Stimulated activated CD4-positive, alpha-beta T cell treated with anti-CD3 and anti-CD28 coated beads, TNF-alpha, amount 100 ng/mL, for 24 hours (primary cell): ENCODE measurements at places on chromosomes 1 and 21.

DNA sequence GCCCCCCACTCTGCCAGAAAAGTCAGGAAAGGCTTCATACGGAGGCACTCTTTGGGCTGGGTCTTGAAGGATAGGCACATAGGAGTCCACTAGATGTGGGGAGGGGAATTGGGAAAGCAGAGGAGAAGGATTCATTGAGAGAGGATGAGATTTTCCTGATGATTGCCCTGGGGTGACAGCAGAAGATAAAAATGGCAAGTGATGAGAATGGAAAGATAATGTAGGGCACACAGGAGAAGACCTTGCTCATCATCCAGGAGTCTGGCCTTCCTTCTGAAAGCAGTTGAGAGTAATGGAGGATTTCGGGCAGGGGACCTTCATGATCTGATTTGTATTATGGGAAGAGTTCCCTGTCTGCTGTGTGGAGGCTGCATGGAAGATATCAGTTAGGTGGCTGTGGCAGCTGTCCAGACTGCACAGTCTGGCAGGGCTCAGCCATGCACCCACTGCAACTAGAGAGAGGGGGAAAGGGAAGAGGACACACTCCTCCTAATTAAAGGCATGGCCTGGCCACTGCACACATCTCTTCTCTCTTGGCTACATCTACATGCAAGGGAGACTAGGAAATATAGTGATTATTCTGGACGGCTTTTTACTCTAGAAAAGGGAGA lies 9.6 kb upstream of the FABP3 start:
- no peak for DNase-seq

- no peak for DNase-seq
Observed at GRCh38 chr1:2542246-2542915, 12.3 kb upstream of the HES5 start.

- no peak for DNase-seq
Observed at GRCh38 chr1:151992303-151993083, 1.2 kb downstream of the S100A10 start.

DNA sequence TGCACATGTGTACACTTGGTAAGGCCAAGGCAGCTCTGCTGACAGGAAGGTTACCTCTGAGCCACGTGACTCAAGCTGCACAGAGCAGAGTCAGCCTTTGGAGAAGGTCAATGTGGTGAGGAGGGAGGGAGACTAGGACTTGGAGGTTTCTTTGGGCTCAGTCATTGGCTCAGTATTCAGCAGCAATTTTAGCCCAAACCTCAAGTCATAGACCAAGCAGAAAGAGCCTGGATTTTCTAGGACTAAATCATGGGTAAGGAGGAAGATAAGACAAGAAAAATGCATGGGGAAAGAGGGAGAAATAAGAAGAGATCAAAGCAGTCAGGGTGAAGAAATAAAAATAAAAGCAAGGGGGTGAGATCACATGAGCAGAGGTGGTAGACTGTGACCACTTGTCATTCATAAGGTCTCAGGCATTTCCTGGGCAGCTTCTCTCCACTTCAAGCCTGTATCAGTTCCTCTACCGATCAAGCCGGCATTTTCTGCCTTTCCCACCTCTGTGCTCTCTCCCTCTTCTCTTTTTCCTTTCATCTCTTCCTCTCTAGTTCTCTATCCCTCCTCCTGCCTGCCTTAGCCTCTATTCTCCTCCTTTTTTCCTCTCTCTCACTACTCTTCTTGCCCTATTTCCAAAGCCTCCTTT lies 51.7 kb upstream of the DUSP10 start:
- no peak for DNase-seq

GRCh38 chr1:8794605-8795004 lies 22.8 kb downstream of the RERE start:
- DNase-seq = no peak

DNA sequence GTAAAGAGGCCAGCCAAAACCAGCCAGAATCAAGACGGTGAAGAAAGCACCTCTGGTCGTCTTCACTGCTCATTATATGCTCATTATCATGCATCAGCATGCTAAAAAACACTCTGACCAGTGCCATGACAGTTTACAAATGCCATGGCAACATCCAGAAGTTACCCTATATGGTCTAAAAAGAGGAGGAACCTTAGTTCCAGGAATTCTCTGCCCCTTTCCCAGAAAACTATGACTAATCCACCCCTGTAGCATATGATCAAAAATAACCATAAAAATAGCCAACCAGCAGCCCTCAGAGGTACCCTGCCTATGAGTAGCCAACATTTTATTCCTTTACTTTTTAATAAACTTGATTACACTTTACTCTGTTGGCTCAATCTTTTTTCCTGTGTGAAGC lies 34.2 kb upstream of the PBX1 start:
- no peak for DNase-seq

- no peak for DNase-seq
Observed at GRCh38 chr1:186375929-186376319, 286 bp downstream of the ODR4 start.

DNA sequence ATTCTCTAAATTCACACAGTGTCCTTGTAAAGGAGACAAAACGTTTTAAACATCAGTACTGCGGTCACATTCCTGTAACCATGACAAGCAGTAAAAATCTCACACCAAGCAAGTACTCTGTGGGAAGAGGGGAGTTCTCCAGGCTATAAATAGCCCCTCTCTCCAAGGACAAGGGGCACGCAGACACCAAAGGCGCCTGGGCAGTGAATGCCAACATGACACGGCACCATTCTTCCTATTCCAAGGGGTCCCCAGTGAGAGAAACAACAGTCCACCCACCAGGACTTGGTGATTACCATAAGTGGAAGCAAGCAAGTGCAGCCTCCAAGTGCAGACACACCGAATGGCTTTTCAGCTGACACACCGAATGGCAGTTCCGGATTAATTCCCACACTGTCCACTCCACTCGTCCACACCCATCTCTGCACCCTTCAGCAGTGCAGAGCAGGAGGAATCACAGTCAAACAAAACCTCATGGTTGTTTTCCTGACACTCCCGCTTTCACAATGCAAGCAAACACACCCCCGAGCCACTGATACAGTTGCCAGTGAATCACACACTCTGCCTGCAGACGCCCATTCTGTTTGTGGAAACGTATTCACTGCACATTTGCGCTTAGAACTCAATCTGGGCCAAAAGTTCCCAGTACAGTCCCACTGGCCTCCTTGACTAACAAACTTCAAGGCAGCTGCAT lies 1.8 kb downstream of the PTTG1IP start:
- no peak for DNase-seq

DNA sequence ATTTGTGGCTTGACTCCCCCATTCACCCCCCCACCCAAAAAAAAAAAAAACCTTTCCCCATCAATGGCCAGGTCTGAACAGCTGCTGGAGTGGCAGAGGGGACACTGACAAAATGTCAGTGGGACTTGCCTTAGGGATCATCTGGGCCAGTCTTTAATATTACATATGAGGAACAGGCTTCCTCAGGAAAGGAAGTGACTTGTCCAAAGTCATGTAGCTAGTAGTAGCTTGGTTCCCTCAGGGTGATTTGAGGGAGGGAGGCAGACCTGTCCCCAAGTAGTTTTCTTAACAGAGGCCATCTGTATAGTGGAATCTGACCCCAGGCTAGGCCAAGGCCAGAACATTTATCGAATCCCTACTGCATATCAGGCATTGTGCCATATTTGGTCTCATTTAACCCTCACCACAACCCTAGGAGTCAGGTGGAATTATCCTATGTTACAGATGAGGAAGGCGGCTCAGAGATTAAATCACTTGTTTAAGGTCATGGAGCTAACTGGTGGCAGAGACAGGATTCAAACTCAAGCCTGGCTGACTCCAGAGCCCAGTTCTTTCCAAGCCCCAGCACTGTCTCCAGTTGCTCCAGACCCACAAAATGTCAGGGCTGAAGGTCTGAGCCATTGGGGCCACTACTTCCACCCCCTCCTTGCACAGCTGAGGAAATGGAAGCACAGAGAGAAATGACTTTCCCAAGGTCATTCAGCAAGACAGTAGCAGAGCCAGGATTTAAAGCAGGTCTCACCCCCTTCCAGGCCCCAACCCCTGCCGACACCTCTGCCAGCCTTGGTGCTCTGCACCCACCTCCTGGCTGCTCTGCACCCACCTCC lies 10.4 kb downstream of the ZBTB7B start:
- no peak for DNase-seq

DNA sequence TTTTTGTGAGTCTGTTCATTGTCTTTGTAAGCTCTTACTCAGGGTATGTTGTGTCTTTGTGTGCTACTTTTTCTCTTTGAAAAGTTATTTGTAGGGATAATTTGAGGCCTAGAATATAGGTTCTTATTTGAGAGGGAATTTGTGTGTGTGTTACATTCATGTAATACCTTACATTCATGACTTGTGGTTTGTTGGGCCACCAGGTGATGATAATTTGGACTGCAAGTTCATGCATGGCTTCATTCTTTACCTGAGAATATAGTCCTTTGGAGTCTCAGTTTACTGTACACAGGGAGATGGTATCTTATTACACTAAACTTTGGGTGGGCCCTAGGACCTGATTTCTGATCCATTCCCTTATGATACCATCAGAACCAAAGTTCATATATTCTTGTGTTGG lies 51.8 kb upstream of the FASLG start:
- no peak for DNase-seq
